ENCODE measurements at places on chromosomes 7 and 10. TPM values are rescaled to one million over a fixed set of nuclear protein-coding genes. Genes with fewer than 3 reads are reported as not detected.

Gene OR2A5
- not detected for total RNA-seq

Gene PANK1
- 7.4 TPM for total RNA-seq

Gene TYW1
- total RNA-seq, result 15.0 TPM

Gene DPCD
- 33.4 TPM for total RNA-seq
